NCI-H1417 (cell line): ENCODE measurements at places on chromosomes 1 and 21.

GRCh38 chr1:154716614-154717527 is 108.9 kb upstream of the ADAR start:
- peak; percentile 14 for DNase-seq

- DNase-seq, result no peak
Measured at GRCh38 chr1:157161901-157162300, 23.7 kb upstream of the ETV3 start.

GRCh38 chr1:167564612-167565270 is 11.2 kb upstream of the CREG1 start:
- DNase-seq, result no peak

DNA sequence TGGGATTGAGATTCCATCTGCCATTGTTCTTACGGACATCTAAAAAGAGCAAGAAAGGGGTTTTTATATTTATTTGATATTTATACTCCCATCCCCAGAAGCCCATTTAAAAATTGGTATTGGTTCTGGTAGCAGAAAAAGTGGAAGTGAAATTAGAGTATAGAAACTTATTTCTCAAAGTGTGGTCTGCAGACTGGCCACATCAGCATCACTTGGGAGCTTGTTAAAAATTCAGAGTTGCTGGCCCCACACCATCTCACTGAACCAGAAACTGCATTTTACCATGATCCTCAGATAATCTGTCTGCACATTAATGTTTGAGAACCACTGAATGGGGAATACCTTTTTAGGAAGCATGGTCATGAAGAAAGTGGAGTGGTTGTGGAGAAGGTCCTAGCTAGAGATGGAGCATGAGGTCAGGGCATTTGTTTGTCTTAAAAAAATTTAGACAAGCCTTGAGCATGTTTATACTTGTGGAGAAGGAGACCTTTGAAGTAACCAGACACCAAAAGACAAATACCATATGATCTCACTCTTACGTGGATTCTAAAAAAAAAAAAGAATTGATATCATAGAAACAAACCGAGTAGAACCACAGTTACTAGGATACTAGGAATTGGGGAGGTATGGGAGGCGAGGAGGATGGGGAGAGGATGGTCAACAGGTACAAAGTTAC is 116.3 kb downstream of the ST6GALNAC3 start:
- no peak for DNase-seq

- peak; percentile 31 for DNase-seq
Measured at GRCh38 chr1:177355575-177355974, 184.8 kb downstream of the BRINP2 start.
